ENCODE measurements at places on chromosomes 4 and X.

GRCh38 chrX:113260474-113260873 is 419.8 kb upstream of the AMOT start:
- DNase-seq = no peak

DNA sequence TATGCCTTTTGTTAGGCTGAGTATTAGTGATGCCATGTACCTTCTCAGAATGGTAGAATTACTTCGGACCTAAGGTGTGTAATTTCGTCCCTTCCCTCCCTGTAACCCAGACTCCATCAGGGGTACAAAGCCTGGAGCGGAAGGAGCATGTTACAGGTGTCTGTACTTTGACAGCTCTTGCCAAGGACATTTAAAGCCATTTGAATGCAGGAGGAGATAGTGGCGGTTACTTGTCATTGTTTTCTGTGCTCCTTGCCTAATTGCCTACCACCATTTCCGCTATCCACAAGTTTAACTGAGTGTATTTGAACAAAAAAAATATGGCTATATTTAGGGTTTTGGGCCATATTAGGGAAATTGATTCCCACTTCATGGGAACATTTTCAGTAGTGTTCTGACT is 1.8 kb downstream of the FNIP2 start:
- no peak for DNase-seq

DNA sequence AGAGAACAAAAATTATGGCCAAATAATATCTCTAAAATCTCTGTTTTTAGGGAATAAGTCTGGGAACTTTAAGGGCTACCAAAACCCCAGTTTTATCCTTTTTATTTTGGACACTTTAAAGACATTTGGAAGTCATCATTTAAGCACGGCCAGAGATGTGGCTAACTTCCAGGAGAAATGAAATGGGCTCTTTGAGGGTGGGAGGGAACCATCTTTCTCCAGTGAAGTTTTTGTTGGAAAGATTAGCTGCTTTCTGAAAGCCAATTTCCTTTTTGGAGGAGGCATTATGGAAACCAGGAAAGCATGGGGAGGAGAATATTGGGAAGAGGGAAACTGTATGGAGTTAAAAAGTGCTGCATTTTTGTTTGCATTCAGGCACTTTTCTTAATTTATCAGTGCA is 4.8 kb downstream of the VSIG1 start:
- no peak for DNase-seq

DNA sequence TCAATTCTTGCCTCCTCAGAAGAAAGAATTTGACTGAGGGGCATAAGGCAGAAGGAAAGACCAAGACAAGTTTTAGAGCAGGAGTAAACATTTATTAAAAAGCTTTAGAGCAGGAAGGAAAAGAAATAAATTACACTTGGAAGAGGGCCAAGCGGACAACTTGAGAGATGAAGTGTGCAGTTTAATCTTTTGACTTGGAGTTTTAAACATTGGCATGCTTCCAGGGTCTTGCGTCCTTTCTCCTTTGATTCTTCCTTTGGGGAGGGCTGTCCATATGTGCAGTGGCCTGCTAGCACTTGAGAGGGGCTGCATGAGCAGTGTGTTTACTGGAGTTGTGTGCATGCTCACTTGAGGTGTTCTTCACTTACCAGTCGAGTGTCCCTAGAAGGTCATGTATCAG is 275.8 kb upstream of the IL1RAPL1 start:
- DNase-seq = no peak

- no peak for DNase-seq
Measured at GRCh38 chrX:25523574-25524540, 508.1 kb upstream of the ARX start.

DNA sequence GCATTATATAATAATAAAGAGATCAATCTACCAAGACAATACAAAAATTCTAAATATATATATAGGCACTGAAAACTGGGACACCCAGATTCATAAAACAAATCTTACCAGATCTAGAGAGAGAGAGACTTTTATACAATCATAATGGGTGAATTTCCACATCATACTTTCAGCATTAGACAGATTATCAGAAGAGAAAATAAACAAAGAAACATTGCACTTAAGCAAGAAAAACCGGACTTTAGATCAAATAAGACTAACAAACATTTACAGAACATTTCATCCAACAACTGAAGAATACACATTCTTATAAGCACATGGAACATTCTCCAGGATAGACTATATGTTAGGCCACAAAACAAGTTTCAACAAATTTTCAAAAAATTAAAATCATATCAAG is 245.1 kb downstream of the INPP4B start:
- DNase-seq = no peak

- no peak for DNase-seq
Measured at GRCh38 chrX:136255541-136255940, 4.3 kb upstream of the MAP7D3 start.

DNA sequence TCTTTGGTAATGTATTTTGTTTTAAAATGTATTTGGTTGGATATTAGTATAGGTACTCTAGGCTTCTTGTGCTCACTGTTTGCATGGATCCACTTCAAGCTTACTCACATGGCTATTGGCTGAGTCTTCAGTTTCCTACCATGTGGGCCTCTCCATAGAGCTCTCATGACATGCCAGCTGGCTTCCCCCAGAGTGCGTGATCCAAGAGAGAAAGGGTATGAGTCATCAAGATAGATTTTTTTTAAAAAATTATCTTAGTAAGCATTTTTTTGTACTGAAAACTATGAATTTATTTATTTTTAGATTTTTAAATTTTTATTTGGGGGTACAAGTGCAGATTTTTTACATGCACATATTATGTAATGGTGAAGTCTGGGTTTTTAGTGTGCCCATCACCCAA is 219.1 kb upstream of the AMOT start:
- no peak for DNase-seq

DNA sequence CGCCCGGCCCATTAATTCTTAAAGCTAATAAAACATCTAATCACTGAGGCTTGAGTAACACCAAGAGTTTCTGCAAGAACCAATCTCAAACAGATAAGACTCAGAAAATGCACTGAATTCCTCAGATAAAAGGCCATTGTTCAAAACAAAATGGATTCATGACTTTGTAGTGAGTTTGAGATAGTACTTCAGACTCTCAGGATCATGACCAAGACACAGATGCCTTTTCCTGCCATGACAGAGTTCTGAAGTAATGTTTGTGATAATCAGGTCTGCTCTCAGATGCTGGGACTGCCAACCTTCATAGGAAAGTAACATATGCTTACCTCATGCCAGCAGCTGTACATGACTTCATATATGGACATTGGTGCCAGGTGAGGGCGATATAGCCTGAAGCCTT is 54.6 kb downstream of the NIPAL1 start:
- no peak for DNase-seq

GRCh38 chrX:48883729-48884128 is 13.8 kb downstream of the TIMM17B start:
- no peak for DNase-seq

- no peak for DNase-seq
Measured at GRCh38 chr4:178809921-178810320, 1367.7 kb upstream of the AGA start.

DNA sequence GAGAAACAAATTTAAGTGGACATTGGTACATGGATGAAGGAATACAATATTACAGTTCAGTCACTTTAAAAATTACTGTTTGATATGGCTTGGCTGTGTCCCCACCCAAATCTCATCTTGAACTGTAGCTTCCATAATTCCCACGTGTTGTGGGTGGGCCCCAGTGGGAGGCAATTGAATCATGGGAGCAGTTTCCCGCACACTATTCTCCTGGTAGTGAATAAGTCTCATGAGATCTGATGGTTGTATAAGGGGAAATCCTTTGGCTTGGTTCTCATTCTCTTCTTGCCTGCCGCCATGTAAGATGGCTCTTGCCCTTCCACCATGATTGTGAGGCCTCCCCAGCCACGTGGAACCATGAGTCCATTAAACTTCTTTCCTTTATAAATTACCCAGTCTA is 804.2 kb upstream of the FRG1 start:
- no peak for DNase-seq

DNA sequence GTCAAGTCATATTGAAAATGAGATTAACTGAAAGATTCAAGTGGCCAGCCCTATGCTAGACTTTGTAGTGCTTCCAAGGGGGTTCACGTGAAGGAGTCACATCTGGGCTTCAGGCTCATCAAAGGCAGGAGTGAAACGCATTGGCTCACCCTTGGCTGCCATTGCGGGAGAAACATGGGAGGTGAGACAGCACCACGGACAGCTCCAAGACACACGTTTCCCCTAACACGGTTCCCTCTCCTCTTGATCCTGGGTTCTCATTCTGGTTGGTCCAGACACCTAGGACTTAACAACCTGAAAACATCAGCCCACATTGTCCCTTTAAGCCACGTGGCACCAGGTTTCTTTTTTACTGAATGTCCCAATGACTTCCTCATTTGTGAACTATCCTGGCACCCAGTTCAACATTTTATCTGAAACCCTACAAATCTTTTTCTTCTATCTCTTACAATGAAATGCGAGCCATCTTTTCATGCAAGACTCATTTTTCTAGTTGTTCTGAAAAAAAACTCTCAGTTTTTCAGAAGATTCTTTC is 279.0 kb upstream of the VCX3A start:
- DNase-seq = no peak

GRCh38 chr4:34486461-34487363 is 1757.6 kb downstream of the ARAP2 start:
- DNase-seq = no peak

- DNase-seq = no peak
Measured at GRCh38 chr4:184503869-184504300, 29.5 kb upstream of the IRF2 start.

DNA sequence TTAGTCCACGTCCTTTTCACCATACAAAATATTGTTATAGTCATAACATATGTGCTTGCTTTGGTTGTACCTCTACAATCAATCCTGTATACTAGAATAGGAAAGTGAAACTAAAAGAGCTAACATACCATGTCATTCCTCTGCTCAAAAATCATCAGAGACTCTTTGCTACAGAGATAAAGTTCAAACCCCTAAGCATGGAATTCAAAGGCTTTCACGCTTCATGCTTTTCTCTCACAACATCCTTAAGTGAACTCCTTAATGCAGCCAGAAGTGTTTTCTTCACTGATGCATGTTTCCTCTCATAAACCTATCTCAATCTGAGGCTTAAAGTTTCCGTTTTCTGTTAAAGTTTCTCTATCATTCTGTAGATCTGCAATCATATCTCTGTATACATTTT is 744.6 kb upstream of the IGFBP7 start:
- DNase-seq = no peak

- no peak for DNase-seq
Measured at GRCh38 chr4:136036744-136037143, 1495.5 kb downstream of the PCDH18 start.

DNA sequence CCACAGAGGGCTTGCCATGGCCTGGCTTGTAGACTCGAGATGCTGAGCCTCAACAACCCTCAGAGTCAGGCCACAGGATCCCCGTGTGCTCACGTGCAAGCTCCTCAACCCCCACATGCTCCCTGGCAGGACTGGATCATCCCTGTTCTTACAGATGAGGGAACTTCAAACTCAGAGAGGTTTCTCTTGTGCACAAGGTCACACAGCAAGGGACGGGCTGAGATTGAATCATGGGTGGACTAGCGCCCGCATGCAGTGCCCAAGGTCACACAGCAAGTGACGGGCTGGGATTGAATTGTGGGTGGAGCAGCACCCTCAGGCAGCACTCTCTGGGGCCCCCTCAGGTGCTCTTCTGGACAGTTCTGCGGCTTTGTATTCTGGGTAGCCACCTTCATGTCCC is 60.6 kb upstream of the AFAP1 start:
- no peak for DNase-seq

- no peak for DNase-seq
Measured at GRCh38 chr4:138789796-138790195, 225.8 kb upstream of the NOCT start.

DNA sequence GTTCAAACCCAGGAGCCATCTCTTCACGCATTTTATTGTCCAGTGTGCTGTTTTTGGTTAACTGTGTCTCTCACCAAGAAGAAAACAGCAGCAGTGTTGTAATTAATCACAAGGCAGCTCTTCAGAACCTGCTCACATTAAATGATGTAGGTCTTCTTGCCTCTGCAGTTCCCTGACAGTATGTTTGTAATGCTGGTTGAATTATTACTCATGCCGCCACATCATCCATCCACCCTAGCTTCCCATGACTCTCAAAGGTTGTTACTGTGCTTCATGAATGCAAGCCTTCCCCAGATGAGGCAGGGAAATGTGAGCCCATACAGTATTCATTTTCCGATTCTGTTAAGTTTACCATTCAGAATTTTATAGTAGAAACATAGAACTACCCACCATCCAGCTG is 17.4 kb downstream of the TLR10 start:
- DNase-seq = no peak

- no peak for DNase-seq
Measured at GRCh38 chr4:52574036-52574435, 85.1 kb downstream of the USP46 start.

DNA sequence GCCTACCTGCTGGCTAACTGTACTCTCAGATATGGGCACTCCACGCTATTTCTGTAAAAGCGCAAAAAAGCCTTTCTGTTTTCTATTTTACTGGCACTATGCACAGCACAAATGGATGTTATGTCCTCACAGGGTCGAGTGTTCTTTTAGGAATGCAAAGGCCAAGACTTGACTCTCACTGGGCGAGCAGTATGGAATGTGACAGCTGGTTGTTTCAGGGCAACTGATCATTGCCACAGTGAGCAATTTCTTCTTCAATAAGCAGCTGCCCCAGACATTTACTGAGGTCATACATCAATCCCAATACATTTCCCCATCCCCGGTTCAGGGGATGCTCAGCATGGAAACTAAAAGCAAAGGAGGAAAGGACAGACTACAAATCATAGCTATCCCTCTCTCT is 58.2 kb downstream of the PDE5A start:
- no peak for DNase-seq

- DNase-seq = peak; percentile 31
Measured at GRCh38 chr4:71004281-71004851, 10.9 kb downstream of the DCK start.

- DNase-seq = no peak
Measured at GRCh38 chr4:76611616-76612207, 176.7 kb downstream of the SHROOM3 start.

DNA sequence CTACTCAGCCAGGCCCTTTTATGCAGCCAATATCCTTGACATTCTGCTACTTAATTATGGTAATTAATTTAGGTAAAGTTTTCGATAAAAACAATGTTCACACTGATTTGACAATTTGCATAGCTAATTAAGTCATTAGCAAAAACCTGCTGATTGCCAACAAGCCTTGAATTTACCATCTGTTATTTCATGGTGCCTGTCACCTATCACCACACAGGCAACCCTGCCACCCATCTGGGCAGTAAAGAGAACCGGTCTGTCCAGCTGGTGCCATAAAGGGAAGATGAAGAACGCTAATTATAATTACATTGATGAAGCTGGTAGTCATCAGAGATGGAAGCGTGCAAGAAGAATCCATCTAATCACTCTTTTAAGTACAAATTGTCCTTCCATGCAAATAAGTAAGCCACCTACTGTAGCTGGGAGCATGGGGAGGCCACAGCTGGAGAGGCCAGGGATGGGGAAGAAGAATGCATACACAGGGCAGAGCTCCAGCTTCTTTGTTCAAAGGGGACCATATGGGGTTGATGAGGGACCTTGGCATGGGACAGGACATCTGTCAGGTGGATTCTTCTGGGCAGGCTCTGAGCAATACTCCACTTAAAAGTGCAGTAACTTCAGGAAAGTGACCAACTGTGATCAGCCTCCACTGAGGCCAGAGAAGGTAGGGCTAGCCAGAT is 277.3 kb upstream of the TAPT1 start:
- DNase-seq = no peak
